ENCODE measurements at places on chromosomes 2 and 18.
A peak's percentile ranks its signal among the peaks of the same experiment; 100 is the strongest.

- DNase-seq: peak; percentile 87
Observed at GRCh38 chr2:109613081-109613921, 465 bp downstream of the SEPTIN10 start.

DNA sequence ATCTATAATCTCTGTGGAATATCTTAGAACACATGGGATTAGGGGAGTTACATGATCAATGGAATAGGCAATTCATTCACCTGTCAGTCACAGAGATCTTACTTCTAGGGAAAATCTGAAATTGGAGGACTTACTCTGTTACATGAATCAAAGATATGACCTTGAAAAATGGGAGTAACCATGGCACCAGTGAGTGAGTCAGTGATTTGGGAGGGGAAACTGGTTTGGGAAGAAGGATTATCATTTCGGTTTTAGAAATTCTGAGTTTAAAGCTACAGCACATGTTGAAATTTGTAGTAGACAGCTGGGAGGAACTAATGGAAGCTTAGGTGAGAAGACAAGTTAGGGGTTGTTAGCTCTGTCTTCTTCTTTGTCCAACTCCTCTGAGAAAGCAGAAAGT is 153.7 kb downstream of the CAMKMT start:
- no peak for DNase-seq

- no peak for DNase-seq
Observed at GRCh38 chr18:74333091-74333490, 17.5 kb downstream of the C18orf63 start.

DNA sequence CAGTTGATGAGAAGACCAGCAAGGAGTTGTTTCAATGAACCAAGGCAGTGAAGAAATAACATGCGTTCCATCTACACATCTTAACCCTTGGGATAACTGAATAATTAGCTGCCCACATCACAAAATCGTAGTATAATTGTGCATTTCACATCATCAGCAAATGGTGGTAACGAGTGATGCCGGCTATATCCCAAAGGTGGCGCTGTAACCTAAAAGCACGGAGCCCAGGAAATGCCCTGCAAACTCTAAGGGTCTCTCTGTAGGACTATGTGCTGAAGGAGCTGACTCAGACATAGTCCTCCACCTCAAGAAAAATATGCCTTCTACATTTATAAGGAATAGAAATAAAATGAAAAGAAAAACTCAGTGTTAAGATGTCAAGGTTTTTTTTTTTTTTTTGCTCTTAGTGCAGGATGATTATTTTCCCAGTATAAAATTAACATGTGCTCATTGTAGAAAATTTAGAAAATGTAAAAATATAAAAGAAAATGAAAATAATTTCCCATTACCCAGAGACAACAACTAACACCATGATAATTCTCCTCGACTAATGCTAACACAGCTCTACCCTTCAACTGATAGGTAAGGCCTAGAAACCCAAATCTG is 23.1 kb upstream of the DSG3 start:
- DNase-seq: no peak

DNA sequence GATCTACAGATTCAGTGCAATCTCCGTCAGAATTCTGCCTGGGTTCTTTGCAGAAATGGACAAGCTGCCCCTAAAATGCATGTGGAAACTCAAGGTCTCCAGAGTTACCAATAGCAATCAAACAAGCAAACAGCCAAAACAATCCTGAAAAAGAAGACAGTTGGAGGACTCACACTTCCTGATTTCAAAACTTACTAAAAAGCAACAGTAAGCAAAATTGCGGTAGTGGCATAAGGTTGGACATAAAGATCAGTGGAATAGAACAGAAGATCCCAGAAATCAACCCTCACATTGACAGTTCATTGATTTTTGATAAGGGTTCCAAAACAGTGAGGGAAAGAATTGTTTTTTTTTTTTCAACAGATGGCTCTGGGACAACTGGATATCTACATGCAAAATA is 59.7 kb downstream of the NPPC start:
- no peak for DNase-seq

- no peak for DNase-seq
Observed at GRCh38 chr18:73840319-73840945, 307.2 kb downstream of the FBXO15 start.

- DNase-seq: no peak
Observed at GRCh38 chr2:68789603-68790002, 55.0 kb downstream of the ARHGAP25 start.

GRCh38 chr2:118654945-118655344 is 192.5 kb downstream of the EN1 start:
- no peak for DNase-seq

DNA sequence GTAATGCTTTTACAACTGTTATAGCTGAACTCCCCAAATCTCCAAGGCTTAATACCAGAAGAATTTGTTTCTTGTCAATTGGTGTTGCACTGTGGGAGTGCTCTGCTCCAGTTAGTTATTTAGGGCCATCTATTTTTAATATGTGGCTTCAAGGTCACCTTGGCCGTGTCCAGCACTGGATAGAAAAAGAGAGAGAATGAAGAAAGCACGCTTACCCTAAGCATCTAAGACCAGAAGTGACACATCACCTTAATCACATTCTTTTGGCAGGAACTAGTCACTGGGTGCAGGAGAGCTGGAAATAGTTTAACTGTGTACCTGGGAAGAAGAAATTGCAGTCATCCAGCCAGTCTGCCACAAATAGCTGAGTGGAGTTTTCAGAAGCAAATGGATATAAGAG is 78.8 kb downstream of the VWC2L start:
- DNase-seq: no peak

DNA sequence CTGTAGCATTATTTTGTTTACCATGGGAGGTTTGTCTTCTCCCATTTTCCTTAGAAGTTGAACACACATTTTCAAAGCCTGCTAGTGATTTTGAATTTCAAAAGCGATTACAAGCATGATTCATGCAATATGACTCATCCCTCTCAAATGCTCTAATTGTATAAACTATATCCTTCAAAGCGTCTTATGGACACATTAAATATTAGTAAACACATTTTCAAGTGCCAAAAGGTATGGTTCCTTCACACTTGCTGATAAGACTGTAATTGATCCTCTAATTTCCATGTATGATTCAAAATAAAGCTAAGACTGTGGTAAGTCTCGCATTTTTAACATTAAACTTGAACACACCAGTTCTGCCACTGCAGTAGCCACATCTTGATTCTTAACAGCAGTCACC is 512.9 kb downstream of the LRRTM4 start:
- DNase-seq: no peak

GRCh38 chr18:42155024-42155423 is 200.0 kb downstream of the PIK3C3 start:
- DNase-seq: no peak

DNA sequence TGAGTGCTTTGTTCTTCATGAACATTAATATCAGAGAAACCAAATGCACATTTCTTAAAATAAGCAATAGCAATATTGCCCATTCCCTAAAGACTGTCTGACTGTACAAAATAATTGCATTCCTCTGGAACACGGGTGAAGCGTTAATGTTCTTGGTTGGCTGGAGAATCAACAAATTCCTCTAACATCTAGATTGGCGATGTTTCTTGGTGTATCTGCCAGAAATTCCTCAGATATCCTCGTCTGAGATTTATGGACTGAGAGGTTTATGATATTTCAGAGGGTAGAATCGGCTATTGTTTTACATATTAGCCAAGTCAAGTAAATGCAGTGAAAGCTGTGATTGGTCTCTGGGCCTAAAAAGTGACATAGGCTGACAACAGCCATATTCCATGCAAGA is 27.1 kb upstream of the SPTBN1 start:
- no peak for DNase-seq

DNA sequence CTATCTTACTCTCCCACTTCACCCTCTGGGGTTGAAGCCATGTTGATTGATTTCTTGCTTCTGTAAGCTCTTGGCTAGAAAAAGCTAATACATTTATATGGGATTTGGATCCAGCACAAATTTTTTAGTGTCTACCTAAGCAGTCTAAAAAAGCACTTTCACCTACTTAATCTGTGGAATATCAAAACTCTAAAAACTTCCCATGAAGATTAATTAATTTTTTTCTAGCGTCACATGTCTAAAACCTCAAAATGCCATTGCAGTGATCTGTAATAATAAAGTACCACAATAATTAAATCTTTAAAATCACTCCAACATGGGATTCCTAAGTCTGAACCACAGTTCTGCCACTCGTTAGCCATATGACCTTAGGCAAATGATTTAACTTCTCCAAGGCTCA is 180.1 kb downstream of the EN1 start:
- no peak for DNase-seq

DNA sequence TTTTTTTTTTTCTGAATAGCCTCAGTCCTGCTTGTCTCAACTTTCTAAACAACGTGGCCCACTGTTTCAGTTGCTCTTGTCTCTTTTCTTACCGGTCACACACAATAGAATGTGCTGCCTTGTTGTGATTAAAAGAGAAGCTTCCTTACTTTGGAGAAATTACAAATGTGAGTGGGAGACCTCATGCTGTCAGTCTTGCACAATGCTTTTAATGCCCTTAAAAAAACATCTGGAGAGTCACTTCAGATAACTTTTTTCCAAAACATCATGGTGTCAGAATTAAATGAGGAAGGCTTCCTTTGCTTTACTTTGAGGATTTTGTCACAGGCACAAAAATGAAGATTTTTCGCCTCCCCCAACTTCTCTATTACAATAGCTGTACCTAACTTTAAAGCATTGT is 37.7 kb downstream of the LHCGR start:
- DNase-seq: no peak

GRCh38 chr2:48691935-48692691 is 63.4 kb downstream of the LHCGR start:
- DNase-seq: no peak

DNA sequence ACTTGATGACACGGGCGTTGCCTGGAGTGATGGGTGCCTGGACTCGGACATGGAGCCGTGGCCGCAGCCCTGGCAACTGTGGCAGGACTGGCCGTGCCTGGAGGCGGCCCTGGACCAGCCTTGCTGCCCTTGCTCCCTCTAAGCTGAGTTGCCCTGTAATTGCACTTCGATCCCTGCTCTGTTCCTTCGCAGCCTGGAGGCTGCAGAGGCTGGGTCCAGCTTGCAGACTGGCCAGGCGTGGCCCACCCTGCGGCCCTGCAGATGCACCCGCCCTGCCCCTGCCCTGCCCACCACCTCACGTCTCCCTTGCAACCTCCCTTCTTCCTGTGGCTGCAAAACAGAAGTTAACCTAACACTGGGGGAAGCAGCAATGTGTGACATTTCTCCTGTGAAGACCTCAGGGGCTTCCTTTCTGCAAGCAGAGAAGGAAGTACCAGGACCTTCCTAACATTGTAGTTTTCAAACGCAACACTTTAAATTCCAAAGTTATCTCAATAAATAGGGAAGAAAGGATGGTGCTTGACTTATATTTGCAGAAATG is 174.6 kb upstream of the TPO start:
- DNase-seq: no peak

GRCh38 chr2:118582058-118582457 is 265.4 kb downstream of the EN1 start:
- no peak for DNase-seq

DNA sequence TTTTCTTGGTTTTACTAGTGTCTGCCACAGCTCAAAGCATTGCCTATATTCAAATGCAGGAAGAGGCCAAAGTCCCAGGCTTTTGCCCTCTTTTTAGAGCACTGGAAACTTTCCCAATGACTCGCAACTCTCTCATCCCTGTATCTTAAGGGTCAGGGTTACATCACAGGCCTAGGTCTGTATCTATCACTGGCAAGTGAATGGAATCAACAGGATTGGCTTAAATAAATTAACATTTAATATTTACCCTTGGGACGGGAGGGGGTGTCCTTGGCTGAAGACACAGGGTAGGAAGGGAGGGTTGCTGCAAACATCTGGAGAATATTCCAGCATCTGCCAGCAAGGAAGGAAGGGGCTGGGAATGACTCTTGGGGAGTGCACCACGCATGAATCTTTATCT is 242.6 kb downstream of the SLC4A3 start:
- no peak for DNase-seq

- DNase-seq: no peak
Observed at GRCh38 chr2:233810385-233810784, 32.3 kb downstream of the MROH2A start.

- no peak for DNase-seq
Observed at GRCh38 chr2:152432206-152432653, 97.3 kb downstream of the FMNL2 start.

- peak; percentile 54 for DNase-seq
Observed at GRCh38 chr18:59823596-59824195, 76.1 kb upstream of the PMAIP1 start.
